Stimulated activated CD4-positive, alpha-beta T cell treated with anti-CD3 and anti-CD28 coated beads, TNF-alpha, amount 100 ng/mL, for 24 hours (primary cell): ENCODE measurements at places on chromosomes 4 and X.

DNA sequence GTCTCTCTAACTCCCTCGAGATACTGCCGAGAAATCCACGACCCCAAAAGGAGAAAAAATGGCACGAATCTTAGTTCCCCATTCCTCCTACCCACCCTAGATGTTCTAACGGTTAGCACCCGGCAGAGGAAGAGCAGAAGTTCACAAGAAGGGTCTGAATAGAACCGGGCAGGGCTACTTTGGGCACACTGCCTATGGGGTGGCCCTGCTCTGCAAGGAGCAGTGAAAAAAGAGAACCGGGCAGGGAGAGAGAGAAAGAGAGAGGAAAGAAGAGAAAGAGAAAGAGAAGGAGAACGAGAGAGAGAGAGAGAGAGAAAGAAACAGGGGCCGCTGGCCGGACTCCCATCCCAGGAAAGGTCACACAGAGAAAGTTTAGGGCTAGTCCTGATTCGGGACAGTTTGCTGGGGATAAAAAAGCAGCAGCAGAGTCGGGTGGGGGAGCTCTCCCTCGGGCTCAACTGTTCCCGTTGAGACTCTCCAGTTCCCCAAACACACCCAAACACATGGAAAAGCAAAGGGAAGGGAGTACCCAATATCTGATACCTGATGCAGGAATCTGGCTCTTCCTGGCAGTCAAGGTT lies 468 bp downstream of the GLA start:
- no peak for DNase-seq

DNA sequence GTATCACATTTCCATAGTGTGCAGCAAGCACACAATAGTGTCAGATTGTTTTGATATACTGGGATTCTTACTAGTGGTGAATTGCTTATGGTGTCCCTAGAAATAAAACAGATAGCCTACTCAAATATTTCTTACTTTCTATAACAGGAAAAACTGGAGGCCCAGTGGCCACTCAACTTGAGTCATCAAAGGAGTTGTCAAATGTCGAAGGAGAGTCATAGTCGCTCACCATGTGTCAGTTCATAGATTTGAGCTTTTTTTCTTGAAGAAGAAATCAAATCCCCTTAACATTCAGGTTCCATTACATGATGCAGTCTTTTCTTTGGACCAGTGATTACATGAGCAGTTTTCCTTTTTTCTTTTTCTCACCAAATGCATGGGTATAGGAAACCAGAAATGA lies 1271.0 kb downstream of the RAPGEF2 start:
- DNase-seq, result no peak

DNA sequence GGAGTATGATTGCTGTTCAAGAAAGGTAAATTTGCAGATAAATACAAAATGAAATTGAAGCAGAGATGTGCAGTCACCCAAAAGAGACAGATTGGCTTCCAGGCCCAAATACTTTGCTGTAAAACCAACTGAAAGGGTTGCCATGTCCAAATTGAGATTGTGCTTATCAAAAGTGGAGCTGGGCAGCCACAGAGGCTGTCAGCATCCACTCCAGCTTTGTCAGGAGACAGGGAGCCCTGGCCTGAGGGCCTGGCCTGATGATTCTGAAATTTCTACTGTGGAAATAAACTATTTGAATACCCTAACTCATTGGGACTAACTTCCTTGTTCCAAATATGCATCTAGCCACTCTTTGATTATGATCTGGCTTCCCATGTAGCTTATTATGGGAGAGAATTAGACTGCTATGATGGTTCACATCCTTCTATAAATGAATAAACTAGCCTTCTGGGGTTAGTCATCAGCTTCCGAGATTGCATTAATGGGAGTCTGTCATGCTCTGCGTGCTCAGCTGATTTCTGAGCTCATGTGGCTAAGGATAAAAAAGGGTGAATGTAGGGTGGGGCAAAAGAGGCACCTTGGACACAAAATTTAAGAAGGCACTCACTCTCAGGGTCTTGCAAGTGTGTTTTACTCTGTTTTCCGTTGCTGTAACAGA lies 48.2 kb downstream of the SLC34A2 start:
- no peak for DNase-seq

- no peak for DNase-seq
Observed at GRCh38 chrX:8033175-8033574, 106.0 kb upstream of the PNPLA4 start.

DNA sequence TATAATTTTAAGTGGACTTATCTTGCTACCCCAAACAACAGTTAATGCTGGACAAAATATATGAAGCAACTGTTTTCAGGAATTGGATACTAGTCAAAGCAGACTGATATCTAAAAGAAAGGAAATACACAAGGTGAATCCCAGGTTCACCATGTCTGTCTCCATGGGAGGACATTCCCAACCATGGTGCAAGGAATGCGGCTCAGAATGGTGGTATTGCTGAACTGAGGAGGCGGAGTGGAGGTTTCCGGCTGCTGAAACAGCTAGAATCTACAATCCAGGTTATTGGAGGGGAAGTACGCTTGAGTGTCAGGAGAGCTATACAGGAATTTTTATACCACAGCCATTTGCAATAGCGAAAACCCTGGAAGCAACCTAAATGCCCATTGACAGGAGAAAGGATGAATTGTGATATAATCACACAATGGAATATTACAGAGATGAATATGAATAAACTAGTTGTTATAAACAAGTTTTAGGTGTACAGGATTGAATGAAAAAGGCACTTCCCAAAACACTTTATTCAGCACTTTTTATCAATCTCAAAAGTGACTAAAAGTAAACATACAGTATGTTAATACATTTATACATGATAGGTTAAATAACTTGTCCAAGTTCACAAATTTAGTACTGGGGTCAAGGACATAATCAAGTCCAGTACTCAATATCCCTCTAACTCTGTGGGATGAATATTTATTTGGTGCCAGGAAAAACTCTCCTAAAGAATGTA lies 9.0 kb downstream of the HMGB2 start:
- DNase-seq, result no peak

GRCh38 chr4:159770969-159771368 lies 668.1 kb downstream of the RAPGEF2 start:
- no peak for DNase-seq

DNA sequence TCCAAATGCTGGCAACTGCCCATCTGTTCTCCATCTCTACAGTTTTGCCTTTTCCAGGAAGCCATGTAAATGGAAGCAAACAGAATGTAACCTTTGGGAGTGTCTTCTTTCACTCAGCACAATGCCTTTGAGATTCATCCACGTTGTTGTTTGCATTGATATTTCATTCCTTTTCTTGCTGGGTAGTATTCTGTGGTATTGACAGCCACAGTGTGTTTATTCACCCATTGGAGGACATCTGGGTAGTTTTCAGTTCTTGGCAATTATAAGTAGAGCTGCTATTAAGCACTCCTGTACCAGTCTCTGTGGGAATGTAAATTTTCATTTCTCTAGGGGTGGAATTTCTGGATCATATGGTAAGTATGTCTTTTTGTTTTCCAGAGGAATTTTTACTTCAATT lies 194.3 kb upstream of the RPS6KA3 start:
- DNase-seq, result no peak

DNA sequence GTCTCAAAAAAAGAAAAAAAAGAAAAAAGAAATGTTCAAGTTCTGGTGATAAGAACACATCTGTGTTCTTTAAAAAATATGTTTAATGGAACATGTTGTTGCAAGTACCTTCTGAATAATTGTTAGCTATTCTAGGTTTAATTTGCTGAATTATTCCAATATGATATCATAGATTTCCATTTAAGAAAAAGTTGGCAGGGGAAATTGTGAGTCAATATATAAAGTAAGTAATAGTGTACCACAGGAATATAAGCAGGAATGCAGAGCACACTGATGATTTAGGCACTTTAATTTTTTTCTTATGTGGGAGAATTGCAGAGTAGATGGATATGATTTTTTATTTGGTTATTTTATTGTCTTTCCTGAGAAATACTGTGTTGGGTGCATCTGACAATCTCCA lies 190.7 kb downstream of the RPA4 start:
- no peak for DNase-seq

GRCh38 chr4:109816082-109816442 lies 500 bp downstream of the GAR1 start:
- DNase-seq, result peak; percentile 11

DNA sequence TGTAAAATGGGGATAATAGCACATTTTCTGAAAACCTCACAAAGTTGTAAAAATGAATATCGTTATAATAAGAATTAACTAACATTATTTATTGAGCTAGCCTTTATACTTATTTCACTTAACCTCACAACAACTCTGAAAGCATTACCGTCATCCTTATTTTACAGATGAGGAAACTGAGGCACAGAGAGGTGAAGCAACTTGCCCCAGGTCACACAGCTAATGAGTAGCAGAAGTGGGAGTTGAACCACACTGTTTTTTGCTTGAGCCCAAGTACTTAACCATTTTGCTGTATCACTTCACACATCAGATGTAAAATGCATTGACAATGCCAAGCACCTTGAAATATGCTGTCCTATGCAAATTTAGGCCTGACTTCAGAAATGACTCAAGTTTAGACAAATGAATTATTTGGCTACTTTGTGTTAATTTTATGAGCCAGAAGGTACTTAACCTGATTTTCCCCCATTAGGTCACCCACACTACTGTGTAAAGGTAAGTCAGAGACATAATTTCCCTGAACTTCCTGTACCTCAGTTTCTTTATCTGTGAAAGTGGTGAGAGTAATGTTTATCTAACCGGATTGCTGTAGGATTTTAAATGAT lies 23.1 kb downstream of the CD40LG start:
- DNase-seq, result no peak

- no peak for DNase-seq
Observed at GRCh38 chrX:115892056-115892708, 278.4 kb upstream of the AGTR2 start.

- no peak for DNase-seq
Observed at GRCh38 chrX:48498374-48498809, 10.4 kb upstream of the PORCN start.

GRCh38 chr4:147498031-147498660 lies 17.2 kb downstream of the EDNRA start:
- no peak for DNase-seq

DNA sequence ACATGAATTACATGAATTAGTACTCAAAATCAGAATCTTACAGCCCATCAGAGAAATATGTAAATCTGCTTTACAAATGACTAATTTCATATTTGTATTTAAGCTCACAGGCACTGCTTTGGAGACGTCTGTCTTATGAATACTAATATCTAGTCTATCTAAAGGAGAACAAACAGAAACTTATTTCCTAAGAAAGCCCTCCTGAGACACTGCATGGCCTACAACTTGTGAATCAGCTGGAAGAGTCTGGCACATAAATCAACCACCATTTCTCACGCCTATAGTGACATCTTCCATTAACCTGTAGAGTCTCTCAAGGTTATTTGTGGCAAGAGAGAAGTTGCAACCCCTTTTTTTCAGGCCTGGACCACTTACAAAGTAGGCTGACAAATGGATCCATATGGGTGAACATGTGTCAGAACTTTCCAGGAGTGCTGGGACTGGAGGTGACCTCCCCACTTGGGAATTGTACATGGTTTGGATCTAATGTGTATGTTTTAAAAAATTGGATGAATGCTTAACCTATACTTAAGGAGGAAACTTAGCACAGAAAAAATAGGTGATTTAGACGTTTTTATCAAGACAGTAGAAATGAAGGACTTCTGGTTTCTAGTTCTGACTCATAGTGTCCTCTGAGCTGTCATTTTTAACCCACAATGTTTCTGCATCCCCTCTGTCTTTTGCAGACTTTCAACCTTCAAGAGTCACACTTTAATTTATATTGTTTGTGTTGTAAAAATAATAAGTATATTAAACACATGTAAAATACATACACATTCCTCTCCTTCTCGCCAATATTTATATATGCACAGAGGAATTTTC lies 83.2 kb upstream of the ARHGAP24 start:
- no peak for DNase-seq

DNA sequence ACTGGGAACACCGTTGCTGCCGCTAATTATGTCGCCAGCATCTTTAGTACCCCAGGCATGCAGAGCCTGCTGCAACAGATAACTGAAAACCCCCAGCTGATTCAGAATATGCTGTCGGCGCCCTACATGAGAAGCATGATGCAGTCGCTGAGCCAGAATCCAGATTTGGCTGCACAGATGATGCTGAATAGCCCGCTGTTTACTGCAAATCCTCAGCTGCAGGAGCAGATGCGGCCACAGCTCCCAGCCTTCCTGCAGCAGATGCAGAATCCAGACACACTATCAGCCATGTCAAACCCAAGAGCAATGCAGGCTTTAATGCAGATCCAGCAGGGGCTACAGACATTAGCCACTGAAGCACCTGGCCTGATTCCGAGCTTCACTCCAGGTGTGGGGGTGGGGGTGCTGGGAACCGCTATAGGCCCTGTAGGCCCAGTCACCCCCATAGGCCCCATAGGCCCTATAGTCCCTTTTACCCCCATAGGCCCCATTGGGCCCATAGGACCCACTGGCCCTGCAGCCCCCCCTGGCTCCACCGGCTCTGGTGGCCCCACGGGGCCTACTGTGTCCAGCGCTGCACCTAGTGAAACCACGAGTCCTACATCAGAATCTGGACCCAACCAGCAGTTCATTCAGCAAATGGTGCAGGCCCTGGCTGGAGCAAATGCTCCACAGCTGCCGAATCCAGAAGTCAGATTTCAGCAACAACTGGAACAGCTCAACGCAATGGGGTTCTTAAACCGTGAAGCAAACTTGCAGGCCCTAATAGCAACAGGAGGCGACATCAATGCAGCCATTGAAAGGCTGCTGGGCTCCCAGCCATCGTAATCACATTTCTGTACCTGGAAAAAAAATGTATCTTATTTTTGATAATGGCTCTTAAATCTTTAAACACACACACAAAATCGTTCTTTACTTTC lies 1.8 kb downstream of the UBQLN2 start:
- no peak for DNase-seq

GRCh38 chrX:111339212-111339611 lies 68.9 kb upstream of the CAPN6 start:
- no peak for DNase-seq

DNA sequence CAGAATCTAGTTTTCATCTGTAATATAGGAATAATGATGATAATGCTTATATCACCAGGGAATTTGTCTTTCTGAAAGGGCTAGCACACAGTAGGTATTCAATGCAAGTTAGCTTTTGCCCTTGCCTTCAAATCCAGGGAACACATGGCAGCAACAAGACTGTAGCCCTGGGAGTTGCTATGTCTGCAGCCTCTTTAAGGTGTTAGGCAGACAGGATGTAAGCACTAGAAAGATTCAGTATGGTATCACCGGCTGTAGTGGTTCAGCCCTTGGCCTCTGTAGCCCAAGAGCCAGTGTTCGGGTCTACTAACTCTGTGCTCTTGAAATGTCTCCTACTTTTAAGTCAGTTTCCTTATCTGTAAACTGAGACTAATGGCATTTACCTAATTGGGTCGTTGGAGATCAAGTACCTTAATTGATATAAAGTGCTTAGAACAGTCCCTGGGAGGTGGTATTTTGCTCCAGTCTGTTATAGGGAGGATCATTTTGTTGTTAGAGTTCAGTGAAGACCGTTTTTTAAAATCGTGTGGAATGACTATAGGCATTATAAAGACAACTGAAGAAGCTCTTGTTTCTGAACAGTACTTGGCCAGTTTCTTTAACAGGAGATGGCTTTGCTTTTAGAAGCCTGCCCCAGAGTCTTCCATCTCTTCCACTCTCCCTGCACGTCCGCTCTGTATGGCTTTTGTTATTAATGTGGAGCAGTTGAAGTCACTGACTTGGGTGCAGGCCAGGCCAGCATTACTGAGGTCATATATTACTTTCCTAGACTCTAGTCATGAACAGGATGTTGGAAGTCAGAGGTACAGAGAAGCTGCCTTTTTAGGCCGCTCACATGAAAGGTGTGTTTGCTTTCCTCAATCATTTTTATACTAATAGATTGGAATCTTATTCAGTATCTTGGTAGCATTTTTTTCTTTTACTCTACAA lies 44.8 kb downstream of the GAB1 start:
- no peak for DNase-seq
